ENCODE measurements at places on chromosomes 12 and 14. TPM values are rescaled to one million over a fixed set of nuclear protein-coding genes. Genes with fewer than 3 reads are reported as not detected.

TTC9 gene
- 14.7 TPM for total RNA-seq

PTHLH gene
- not detected for total RNA-seq

VASH1 gene
- 2.5 TPM for total RNA-seq

- no peak for DNase-seq
These were observed 25.3 kb downstream of the PPFIBP1 start for GRCh38 chr12:27549236-27549800.

DNA sequence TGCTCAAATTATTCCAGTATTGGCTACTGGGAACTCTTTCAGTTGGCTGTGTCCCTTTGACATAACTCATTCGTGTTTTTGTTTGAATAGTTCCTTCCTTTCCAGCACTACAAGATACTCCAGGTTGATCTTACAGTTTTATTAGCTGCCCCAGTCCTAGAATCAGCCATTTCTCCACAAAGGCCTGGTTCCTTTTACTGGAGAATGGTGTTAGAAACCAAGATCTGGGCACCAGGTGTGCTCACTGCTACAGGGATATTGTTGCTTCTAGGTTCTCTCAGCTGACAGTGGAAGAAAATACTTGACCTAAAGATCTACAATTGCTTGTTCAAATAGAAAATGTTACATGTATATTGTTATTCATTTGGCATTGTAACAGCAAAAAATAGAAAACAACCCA, 21.9 kb downstream of the CDK17 start:
- no peak for DNase-seq

DNA sequence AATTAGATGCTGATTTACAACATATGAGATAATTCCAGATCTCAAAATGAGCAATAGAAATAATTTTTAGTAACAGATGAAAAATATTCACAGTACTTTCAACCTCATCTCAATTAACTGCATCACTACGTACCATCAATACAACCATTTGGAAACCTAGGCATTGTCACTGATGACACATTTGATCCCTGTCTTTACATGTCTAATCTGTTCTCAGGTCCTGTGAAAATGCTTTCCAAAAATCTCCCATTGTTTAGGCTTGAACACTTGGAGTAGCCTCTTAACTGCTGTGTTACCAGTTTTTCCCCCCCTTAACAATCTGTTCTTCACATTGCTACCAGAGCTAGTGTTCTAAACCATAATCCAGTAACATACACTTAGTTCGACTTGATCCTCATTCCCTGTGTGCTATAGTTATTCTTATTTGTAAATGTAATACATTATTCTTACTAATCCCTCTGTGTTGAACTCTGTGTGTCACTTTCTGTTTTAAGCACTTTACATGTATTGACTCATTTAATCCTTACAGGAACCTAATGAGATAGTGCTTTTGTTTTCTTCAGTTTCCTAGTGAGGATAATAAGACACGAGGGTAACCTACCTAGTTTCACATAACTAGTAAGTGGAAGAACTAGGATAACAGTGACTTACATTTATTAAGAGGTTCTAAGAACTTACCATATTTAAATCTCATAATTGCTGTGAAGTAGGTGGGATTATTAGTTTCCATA, 41.7 kb downstream of the LARP4 start:
- DNase-seq, result no peak

- no peak for DNase-seq
These were observed 322.4 kb upstream of the CLEC14A start for GRCh38 chr14:38578278-38578681.

DNA sequence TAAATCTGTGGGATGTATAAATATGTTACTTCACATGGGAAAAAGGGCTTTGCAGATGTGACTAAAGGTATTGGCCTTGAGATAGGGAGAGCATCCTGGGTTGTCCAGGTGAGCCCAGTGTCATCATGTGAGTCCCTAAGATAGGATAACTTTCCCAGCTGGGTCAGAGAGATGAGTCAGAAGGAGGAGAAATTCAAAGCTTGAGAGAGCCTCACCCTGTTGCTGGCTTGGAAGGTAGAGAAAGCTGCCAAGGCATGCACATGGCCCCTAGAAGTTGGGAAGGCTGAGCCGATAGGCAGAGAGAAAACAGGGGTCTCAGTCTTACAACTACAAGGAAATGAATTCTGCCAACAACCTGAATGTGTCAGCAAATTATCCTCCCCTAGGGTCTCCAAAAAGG, 213.0 kb downstream of the ADGRD1 start:
- no peak for DNase-seq
